ENCODE measurements at places on chromosomes 5 and 9. TPM values are rescaled to one million over a fixed set of nuclear protein-coding genes. Genes with fewer than 3 reads are reported as not detected.

ITGA2 gene
- total RNA-seq, result 26.1 TPM

C5orf34 gene
- total RNA-seq, result 4.4 TPM

THBS4 gene
- total RNA-seq, result 789 TPM

CHSY3 gene
- total RNA-seq, result 7.6 TPM

EGFLAM gene
- total RNA-seq, result 37.6 TPM
